ENCODE measurements at places on chromosomes 12 and 14.

DNA sequence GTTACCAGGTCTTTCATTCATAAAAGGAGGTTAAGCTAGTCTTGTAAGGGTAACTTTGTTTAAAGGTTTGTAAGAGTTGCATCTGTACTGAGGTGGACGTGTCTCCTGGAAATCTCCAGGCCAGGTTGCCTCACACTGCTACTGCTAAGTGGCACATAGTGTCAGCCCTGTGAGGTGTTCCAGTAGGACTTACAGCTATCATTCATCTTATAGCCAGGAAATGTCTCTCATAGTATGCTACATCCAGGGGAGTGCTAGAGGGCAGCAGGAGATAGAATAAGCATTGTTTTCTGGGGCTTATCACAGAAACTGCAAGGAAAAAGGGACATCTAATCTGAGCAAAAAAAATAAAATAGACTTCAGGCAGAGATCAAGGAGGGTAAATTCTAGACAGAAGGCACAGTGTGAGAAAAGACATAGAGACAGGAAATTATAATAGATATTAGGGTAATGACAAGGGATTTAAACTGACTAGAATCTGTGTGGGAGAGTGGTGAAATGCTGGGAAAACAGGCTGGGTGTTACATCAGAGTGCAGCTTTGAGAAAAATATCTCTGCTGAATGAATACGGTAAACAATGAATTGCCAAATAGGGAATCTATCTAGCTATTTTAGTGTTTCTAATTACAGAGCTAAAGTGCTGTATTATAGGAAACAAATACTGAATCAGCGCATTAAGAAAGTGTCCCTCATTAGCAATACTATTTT, 205.1 kb upstream of the ABCD2 start:
- peak; percentile 42 for DNase-seq

DNA sequence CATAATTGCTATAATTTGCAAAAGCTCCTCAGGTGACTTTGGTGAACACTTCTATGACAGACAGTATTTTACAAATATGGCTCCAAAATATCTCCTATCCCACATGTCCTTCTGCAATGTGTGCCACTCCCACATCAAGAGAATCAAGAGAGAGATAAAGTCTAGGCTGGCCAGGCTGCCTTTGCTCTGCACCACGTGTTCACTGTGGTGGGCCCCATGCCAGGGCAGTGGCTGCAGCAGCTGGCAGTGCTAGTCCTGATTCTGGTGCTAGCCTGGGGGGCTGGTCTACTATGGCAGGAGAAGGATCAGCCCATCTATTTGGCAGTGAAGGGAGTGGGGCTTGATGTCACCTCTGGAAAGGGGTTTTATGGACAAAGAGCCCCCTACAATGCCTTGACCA, 86.3 kb downstream of the DRAM1 start:
- DNase-seq, result no peak

- DNase-seq, result no peak
These were observed 372.8 kb downstream of the TMEM121 start for GRCh38 chr14:105899071-105899641.

DNA sequence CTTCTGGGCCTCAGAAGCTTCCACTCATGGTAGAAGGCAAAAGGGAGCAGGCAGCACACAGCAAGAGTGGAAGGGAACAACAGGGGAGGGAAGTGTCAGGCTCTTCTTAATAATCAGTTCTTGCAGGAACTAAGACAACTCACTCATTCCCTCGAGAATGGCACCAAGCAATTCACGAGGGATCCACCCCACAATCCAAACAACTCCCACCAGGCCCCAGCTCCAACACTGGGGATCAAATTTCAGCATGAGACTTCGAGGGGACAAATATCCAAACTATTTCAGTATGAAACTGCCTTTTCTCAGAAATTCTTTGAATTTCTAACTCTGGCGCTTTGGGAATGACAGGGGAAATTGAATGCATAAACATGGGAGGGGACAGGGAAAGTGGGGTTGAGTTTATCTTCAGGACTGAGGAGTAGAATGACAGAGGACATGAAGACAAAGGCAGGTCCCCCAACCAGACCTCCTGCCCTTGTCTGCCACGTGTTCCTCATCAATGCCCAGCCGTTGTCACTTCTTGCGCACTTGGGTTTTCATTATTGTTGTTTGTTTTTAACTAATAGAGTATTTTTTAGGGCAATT, 24.6 kb upstream of the APOF start:
- DNase-seq, result peak; percentile 49

- DNase-seq, result no peak
These were observed 1.1 kb downstream of the PAN2 start for GRCh38 chr12:56332512-56333196.

DNA sequence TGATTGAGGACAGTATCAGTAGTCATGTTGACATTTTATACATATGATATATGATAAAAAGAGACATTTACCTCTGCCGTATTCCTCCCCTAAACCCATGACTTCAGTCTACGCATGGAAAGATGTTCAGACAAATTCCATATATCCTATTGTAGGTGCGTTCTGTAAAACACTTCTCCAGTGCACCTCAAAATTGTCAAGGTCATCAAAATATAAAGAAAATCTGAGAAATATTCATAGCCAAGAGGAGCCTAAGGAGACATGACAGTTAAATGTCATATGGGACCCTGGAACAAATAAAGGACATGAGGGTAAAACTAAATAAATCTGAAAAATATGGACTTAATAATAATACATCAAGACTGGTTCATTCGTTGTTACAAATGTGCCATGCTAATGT, 71.5 kb downstream of the CCER1 start:
- DNase-seq, result no peak

DNA sequence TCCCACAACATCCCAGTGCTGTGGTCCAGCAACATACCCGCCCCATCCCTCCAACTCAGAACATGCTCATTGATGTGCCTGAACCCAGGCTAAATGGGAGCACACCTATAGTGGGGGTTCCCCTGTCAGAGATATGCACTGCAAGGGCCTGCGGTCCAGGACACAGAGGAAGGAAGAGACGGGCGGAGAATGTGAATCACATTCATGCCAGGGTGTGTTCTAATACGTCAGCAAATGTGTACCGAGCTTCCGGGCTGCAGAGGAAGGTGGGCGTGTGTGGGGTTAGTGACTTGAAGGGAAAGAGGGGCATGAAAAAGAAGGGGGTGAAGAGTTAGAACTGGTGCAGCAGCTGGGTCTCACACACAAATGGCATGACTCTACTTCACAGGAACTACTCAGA, 83.7 kb downstream of the DPF3 start:
- DNase-seq, result no peak

DNA sequence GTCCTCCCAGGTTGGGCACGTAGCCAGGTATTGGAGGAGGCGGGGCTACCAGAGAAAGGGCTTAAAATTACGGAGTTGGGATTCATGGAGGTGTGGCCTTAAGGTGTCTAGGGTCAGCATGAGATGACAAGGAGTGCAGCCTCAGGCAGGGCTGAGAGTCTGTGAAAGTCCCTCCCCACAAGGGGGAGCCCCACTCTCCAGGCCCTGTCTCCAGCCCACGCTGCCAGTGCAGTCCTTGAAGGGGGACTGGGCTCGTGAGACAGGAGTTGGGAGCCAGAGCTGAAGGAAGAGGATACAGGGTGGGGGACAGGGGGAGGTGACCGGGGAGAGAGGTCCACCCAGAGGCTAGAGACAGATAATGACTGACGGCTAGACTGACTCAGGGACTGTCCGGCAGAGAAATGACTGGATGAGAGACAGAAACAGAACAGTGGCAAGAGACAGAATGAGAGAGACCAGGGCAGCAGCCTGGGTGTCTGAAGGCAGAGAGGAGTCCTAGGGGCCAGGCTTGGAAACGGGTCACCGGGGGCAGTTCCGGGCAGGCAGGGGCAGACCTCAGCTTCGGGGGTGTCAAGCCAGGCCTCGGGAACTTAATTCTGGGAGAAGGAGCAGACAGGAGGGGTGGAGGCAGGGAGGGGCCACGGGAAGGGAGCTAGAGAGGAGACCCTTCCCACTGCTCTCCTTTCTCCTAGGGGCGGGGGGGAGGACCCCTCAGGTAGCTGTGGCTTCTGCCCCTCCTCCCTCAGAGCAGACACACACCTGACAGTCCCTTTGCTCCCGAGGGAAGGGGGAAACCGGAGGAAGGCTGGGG, 970 bp downstream of the CDH24 start:
- peak; percentile 66 for DNase-seq
